A549 treated with Mapracorat at 1 μM for 4 hours (cell line): ENCODE measurements at places on chromosomes 3 and 15. TPM values are rescaled to one million over a fixed set of nuclear protein-coding genes. Genes with fewer than 3 reads are reported as not detected.

Gene BFSP2
- not detected in 5 replicates for total RNA-seq

Gene HYAL2
- 21.2 to 32.4 TPM (median 31.5 TPM) in 5 replicates for total RNA-seq

Gene TADA3
- total RNA-seq = 54.5 to 60.5 TPM (median 59.9 TPM) in 5 replicates

Gene C3orf22
- total RNA-seq = not detected in 5 replicates

Gene ZPLD1
- not detected in 5 replicates for total RNA-seq
